ENCODE measurements at places on chromosomes 1 and 21. TPM values are rescaled to one million over a fixed set of nuclear protein-coding genes. Genes with fewer than 3 reads are reported as not detected.

The ASPM gene
- 0.10 TPM for total RNA-seq

The RGS5 gene
- 60.4 TPM for total RNA-seq

The CSRP1 gene
- total RNA-seq: 151 TPM

The CASQ2 gene
- total RNA-seq: 1.5 TPM

The INTS7 gene
- total RNA-seq: 8.4 TPM

The RERE gene
- total RNA-seq: 120 TPM

The OR14K1 gene
- not detected for total RNA-seq

The TAS1R3 gene
- total RNA-seq: 0.19 TPM

The RNU1-2 gene
- total RNA-seq: 6,165 TPM

The ANKRD35 gene
- 4.3 TPM for total RNA-seq

The C8B gene
- not detected for total RNA-seq

The KISS1 gene
- total RNA-seq: not detected

The SPRR1B gene
- total RNA-seq: not detected

The PDZK1 gene
- not detected for total RNA-seq

The HCRTR1 gene
- total RNA-seq: 0.39 TPM

The PROK1 gene
- 1.3 TPM for total RNA-seq
